SJSA1 (cell line): ENCODE measurements at places on chromosomes 12 and 14. TPM values are rescaled to one million over a fixed set of nuclear protein-coding genes. Genes with fewer than 3 reads are reported as not detected.
A peak's percentile ranks its signal among the peaks of the same experiment; 100 is the strongest.

The LHX5 gene
- total RNA-seq: not detected in 2 replicates

The CCDC198 gene
- not detected in 2 replicates for total RNA-seq

DNA sequence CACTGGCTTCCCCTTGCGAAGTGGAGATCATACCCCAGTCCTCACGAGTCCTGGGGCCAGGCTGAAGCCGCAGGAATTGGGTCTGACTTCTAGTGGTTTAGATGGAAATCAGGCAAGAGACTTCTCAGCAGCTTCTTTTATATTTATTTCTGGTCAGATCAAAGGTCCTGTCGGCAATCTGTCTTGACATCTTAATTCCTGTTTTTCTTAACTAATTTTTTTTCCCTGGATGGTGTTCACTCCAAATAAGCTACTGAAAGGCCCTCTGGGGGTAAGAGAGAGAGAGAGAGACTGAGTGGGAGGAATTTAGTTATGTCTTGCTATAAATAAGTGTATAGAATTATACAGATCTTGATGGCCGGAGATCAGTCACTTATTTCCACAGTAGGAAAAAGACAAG lies 698.7 kb upstream of the TBX3 start:
- no peak for DNase-seq
- H3K36me3 ChIP-seq: no peaks in the 10 kb centered on the region

GRCh38 chr12:84070292-84070691 lies 842.3 kb downstream of the SLC6A15 start:
- H3K27ac ChIP-seq: no peak overlapping the region
- no peaks in the 10 kb centered on the region for H3K36me3 ChIP-seq
- H3K4me1 ChIP-seq: no peaks in the 10 kb centered on the region
- H3K4me3 ChIP-seq: no peak overlapping the region
- H3K27me3 ChIP-seq: no peaks in the 10 kb centered on the region

DNA sequence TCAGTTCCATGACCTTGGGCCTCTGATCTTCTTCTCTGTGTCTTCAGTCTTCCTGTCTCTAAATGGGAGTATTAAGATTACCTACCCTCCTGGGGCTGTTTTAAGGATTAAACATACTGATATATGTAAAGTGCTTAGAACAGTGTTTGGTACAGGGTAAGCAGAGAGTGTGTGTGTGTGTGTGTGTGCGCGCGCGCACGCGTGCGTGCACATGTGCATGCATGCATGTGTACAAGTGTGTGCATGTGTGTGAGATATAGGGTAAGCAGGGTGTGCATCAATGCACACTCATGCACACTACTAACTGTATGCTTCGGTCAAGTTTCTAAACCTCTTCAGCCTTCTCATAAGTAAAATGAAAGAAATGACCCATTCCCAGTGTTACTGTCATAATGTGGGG lies 196.6 kb downstream of the NTF3 start:
- peaks cover 35% of the 10 kb centered on the region for H3K27me3 ChIP-seq
- no peaks in the 10 kb centered on the region for H3K36me3 ChIP-seq
- H3K4me3 ChIP-seq: no peak overlapping the region

DNA sequence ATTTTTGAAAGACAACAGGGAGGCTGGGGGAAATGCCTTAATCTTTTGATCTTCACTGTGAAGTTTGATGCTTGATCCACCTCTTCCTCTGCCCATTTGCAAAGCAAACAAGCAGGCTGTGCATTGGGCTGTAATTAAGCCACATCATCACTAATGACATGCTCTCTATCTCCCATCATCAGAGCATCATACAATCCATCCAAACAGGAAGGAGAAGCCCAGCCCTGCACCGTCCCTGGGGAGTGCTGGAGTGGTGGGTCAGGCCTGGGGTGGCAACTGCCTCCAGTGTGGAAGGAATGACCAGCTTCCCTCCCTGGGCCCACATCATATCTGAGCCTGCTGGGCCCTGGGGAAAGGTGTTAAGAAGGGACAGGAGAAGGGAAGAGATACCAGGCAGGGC lies 6.9 kb upstream of the KRT74 start:
- H3K27ac ChIP-seq: no peak overlapping the region
- H3K4me1 ChIP-seq: no peaks in the 10 kb centered on the region
- no peaks in the 10 kb centered on the region for H3K36me3 ChIP-seq
- H3K4me3 ChIP-seq: no peak overlapping the region

GRCh38 chr12:47742253-47742825 lies 16.3 kb downstream of the RAPGEF3 start:
- H3K4me1 ChIP-seq: peaks cover 15% of the 10 kb centered on the region
- no peak overlapping the region for H3K27ac ChIP-seq
- peak; percentile 59 for DNase-seq
- no peak overlapping the region for H3K4me3 ChIP-seq
- H3K36me3 ChIP-seq: no peaks in the 10 kb centered on the region

GRCh38 chr12:107196681-107197080 lies 103.3 kb upstream of the CRY1 start:
- H3K4me3 ChIP-seq: no peak overlapping the region
- H3K4me1 ChIP-seq: peaks cover 19% of the 10 kb centered on the region
- no peaks in the 10 kb centered on the region for H3K36me3 ChIP-seq
- H3K27ac ChIP-seq: no peak overlapping the region
- no peaks in the 10 kb centered on the region for H3K27me3 ChIP-seq
